Smooth muscle cell of the umbilical artery (primary cell): ENCODE measurements at places on chromosomes 11 and 22. TPM values are rescaled to one million over a fixed set of nuclear protein-coding genes. Genes with fewer than 3 reads are reported as not detected.

SLC22A6 gene
- total RNA-seq, result not detected in 2 replicates

IGF2 gene
- total RNA-seq, result under 0.01 and 1.5 TPM in 2 replicates

OR56A1 gene
- under 0.01 TPM in 1 of 2 replicates, not detected in the other for total RNA-seq

PARVG gene
- 0.05 TPM in 1 of 2 replicates, not detected in the other for total RNA-seq

MRGPRX3 gene
- not detected in 2 replicates for total RNA-seq
